ENCODE measurements at places on chromosomes 13 and 19. TPM values are rescaled to one million over a fixed set of nuclear protein-coding genes. Genes with fewer than 3 reads are reported as not detected.

The MAG gene
- total RNA-seq = 0.69 TPM

The ATP1A3 gene
- total RNA-seq = not detected

The RPS19 gene
- total RNA-seq = 470 TPM

The GARIN5A gene
- 0.69 TPM for total RNA-seq

The CBARP gene
- total RNA-seq = 1.9 TPM

The CDX2 gene
- not detected for total RNA-seq

The KCTD15 gene
- 48.6 TPM for total RNA-seq

The FPR3 gene
- 2.2 TPM for total RNA-seq

The PRDX2 gene
- 164 TPM for total RNA-seq

The CYP2F1 gene
- total RNA-seq = not detected

The PSG7 gene
- not detected for total RNA-seq

The ZNF541 gene
- 0.10 TPM for total RNA-seq

The USPL1 gene
- total RNA-seq = 22.7 TPM

The NLRP4 gene
- not detected for total RNA-seq

The KLK4 gene
- 0.10 TPM for total RNA-seq

The MBD3L3 gene
- total RNA-seq = not detected

The PLVAP gene
- total RNA-seq = 10.9 TPM

The ATXN8OS gene
- total RNA-seq = not detected

The CC2D1A gene
- 7.4 TPM for total RNA-seq

The CLDN10 gene
- total RNA-seq = 2.4 TPM

The UBA52 gene
- total RNA-seq = 992 TPM

The ASF1B gene
- total RNA-seq = 3.6 TPM

The FLT1 gene
- 22.3 TPM for total RNA-seq

The LPAR2 gene
- total RNA-seq = 4.9 TPM

The TEAD2 gene
- total RNA-seq = 21.4 TPM

The SULT2A1 gene
- not detected for total RNA-seq

All from skin of body (tissue), 3 donors.